Activated naive CD8-positive, alpha-beta T cell treated with anti-CD3 and anti-CD28 coated beads, Interleukin-2, amount 10 ng/mL, durations not matched to agents 7 days and 5 days (primary cell): ENCODE measurements at places on chromosomes 16 and 17.

DNA sequence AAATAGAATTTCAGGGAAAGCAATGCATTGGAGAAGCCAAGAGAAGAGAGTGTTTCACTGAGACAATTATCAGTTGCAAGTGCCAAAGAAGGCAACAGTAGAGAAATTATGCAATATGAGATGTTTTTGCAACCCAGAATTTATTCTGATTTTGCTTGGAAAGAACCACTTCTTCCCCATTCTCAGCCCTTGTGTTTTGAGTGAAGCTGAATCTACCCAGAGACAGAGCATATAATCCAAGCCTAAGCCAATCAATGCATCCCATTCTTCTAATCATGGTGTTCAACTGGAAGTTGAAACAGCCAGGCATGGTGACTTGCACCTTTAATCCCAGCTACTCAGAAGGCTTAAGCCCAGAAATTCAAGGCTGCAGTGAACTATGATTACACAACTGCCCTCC is 6.9 kb upstream of the SCNN1G start:
- H3K27me3 ChIP-seq: peaks cover 27% of the 10 kb centered on the region
- H3K4me3 ChIP-seq: no peak overlapping the region
- no peaks in the 10 kb centered on the region for H3K36me3 ChIP-seq
- H3K4me1 ChIP-seq: no peaks in the 10 kb centered on the region
- no peak for DNase-seq

- H3K4me3 ChIP-seq: no peak overlapping the region
- H3K36me3 ChIP-seq: no peaks in the 10 kb centered on the region
- no peaks in the 10 kb centered on the region for H3K27me3 ChIP-seq
- H3K4me1 ChIP-seq: no peaks in the 10 kb centered on the region
- H3K27ac ChIP-seq: no peak overlapping the region
- peak; percentile 66 for DNase-seq
Observed at GRCh38 chr17:50841949-50842354, 6.6 kb downstream of the WFIKKN2 start.

DNA sequence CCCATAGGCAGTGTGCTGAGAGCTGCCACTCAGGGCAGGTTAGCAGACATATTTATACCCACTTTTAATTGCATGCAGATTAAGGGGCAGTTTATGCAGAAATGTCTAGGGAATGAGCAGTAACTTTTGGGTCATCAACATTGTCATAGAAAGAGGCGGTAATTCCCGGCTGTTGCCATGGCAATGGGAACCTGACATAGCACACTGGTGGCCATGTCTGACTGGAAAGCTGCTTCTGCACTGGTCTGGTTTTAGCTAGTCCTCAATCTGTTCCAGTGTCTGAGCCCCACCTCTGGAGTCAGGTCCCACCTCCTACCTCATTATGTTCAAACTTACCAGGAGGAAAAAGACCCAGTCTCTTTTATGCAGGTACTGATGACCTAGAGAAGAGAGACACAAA is 31.5 kb upstream of the TNRC6C start:
- H3K27me3 ChIP-seq: peaks cover 2% of the 10 kb centered on the region
- H3K36me3 ChIP-seq: no peaks in the 10 kb centered on the region

DNA sequence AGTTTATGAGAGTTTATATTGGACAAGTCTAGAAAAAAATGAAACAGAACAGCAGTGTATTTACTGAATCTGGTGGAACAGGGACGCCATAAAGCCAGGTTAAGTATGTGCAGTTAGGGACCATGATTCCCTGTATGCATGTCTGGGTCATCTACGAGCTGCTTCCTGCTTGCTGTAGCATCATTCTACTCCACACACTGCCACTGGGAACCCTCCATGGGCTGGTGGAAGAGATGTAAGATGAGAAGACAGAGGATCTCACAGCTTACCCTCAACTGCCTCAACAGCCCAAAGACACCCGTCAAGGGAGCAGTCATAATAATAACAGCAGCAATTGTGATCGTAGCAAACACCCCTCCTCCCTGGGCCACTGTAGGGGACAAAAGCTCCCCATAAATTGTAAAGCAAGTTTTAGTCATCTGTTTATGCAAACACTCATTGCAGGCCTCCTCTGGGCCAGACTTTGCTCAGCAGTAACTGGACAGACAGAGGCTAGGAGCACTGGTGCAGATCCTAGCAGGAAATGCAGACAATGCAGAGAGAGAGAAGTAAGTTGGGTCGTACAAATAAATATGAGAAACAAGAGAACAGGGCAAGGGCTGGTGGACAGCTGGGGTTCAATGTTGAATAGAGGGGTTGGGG is 188.0 kb downstream of the SOX9 start:
- DNase-seq: no peak
- no peak overlapping the region for H3K4me3 ChIP-seq
- no peaks in the 10 kb centered on the region for H3K27me3 ChIP-seq
- H3K4me1 ChIP-seq: no peaks in the 10 kb centered on the region
- no peaks in the 10 kb centered on the region for H3K36me3 ChIP-seq

DNA sequence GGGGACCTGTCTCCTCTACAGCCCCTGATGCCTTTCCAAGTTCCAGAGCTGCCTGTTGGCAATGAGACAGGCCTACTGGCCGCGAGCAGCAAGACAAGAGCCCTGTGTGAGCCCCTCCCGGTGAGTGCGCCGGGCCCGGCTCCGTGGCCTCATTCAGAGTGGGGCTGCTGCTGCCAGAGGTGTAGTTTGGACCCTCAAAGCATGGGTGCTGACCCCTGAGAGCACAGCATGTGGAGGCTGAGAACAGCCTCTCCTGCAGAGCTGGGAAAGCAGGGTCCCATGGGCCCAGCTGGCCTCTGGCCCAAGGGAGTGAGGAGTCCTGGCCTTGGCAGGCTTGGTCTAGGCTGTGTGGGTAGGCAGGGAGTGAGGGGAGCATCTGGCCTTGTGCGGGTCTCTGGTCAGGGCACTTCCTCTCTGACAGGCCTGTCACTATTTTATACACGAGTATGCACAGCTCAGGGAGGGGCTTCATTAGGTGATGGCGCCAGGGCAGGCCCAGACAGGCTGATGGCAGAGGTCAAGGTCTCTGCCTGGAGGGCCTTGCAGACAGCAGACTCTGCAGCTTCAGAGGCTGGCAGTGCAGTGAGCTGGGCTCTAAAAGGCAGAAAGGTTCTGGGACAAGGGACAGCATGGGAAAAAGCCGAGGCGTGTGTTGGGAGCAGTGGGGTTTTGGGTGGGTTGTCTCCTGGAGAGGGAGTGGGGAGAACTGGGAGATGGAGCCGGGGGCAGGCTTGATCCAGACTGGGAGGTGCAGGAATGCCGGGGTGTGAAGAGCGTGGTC is 43.4 kb downstream of the ADCY7 start:
- H3K4me3 ChIP-seq: no peak overlapping the region
- H3K27ac ChIP-seq: peak overlapping the region; percentile 78
- H3K4me1 ChIP-seq: peaks cover 19% of the 10 kb centered on the region
- H3K27me3 ChIP-seq: no peaks in the 10 kb centered on the region
- H3K36me3 ChIP-seq: peaks cover 17% of the 10 kb centered on the region

GRCh38 chr17:75846692-75847613 is 2.7 kb upstream of the UNC13D start:
- no peak overlapping the region for H3K4me3 ChIP-seq
- H3K4me1 ChIP-seq: peaks cover 13% of the 10 kb centered on the region
- peaks cover 11% of the 10 kb centered on the region for H3K36me3 ChIP-seq
- DNase-seq: no peak
- peak overlapping the region; percentile 25 for H3K27ac ChIP-seq
- no peaks in the 10 kb centered on the region for H3K27me3 ChIP-seq

DNA sequence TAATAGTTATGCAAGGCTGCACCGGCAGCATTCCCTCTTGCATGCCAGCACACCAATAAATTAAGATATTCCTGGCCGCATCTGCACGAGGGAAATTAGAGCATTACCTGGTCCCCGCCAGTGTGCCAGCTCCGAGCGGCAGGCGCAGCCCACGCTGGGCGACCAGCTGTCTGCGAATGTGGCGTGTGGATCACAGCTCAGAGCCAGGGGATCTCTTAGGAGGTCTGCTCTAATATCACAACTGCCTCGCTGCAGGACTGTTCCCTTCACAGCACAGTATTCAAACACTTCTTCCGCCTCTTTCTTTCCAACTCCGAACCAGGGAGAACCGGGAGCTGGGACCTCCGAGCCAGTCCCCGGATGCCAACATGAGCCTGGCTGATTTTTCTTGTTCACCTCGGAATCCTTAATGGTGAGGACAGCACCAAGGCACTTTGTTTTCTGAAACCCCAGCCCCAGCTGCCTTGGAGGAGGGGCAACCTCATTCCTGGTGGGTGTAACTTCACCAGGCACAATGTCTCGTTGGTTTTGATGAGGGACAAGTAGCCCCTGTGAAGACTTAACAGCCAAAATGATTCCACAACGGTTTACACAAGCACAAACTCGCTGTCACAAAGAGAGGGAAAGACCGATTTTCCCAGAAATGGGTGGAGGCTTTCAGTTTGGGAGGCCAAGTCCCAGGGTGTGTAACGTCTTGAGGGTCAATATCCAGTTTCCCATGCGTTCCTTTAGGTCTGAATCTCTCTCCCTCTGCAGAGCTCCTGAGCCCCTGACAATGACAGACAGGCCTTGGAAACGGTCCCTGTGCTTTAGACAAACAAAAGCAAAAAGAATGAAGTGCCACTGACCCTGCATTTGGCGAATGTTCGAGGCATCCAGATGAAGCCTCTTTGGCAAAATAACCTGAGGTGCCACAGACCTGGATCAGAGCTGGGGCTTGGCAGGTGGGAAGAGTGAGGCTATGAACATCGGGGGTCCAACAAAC is 213.2 kb downstream of the C16orf78 start:
- H3K36me3 ChIP-seq: no peaks in the 10 kb centered on the region
- no peak for DNase-seq
- no peaks in the 10 kb centered on the region for H3K4me1 ChIP-seq
- H3K27ac ChIP-seq: no peak overlapping the region

- no peak for DNase-seq
- H3K27me3 ChIP-seq: peaks cover 14% of the 10 kb centered on the region
- peaks cover 6% of the 10 kb centered on the region for H3K36me3 ChIP-seq
- H3K4me3 ChIP-seq: peak overlapping the region; percentile 72
- peak overlapping the region; percentile 30 for H3K27ac ChIP-seq
- peaks cover 22% of the 10 kb centered on the region for H3K4me1 ChIP-seq
Observed at GRCh38 chr16:426906-427249, 1.4 kb downstream of the RAB11FIP3 start.
